ENCODE measurements at places on chromosomes 11 and 22.

DNA sequence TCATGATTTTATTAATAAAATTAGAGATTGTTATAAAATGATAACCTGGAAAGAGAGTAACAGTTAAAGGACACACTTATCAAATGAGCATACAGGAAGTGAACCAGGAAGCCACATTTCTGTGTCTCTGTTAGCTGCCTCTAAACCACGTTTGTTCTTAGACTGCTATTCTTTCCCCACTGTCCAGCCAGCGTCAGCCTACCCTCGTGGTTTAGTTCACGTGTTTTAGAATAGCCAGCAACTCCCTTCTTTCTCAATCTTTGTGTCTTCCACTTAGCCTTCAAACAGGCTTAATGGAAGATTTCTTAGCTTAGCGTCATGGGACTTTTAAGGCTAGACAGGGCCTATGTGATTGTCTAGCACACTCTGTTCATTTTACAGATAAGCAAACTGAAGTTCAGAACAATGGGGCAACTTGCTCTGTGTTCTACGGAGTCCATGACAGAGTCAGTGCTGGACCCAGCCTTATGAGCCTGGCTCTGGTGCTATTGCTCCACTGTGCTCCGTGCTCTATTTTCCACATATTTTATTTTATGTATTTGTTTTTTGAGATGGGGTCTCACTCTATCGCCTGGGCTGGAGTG lies 27.2 kb downstream of the GRAMD1B start:
- DNase-seq = no peak

DNA sequence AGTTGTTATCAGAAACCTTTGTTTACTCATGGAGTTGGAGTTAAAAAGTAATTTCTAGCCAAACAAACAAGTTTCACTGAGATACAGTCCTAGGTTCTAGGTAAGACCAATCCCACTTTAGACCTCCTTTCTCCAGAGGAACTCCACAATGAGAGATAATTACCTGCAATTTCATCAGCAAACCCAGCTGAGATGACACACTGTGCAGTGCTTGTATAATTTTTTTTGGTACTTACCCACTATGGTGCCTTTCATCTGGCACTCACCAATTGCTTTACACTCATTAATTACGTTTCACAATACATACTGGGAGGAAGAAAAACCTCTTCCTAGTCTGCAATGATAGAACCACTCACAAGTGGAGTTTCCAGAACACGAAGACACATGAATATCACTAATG lies 1.8 kb upstream of the MUC15 start:
- no peak for DNase-seq

DNA sequence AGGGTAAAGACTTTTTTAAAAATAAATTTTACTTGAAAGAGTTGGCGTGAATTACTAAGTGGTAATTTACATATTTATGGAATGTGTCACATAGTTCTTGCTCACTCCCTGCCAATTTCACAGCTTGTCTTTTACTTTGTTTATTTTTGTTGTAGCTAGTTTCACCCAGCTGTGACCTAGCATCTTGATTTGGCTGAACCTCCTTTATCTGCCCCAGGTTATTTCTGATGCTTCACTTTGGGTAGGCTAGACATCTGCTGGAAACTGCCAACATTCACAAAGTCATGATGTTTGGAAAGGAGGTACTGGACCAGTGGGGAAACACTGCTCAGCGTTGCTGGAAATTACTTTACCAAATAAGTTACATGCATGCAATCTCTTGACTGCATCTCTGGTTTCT lies 1676.0 kb upstream of the RAG2 start:
- no peak for DNase-seq

DNA sequence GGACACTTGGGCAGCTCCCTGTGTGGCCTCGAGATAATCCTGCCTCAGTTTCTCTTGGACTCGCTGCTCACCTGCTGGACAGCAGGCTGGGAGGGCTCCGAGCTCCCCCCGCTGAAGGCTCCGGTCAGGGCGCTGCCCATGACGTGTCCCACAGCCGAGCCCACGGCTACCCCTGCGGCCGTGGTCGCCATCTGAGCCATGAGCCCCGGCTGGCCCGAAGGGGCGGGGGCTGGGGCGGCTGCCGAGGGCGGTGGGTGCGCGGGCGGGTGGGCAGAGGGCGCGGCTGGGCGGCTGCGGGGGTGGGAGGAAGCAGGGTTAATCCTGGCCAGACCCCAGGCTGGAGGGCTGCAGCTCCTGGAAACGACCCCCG lies 484 bp downstream of the CHCHD10 start:
- DNase-seq = no peak

- DNase-seq = no peak
Observed at GRCh38 chr11:67295846-67296245, 6.7 kb downstream of the ANKRD13D start.

- DNase-seq = no peak
Observed at GRCh38 chr11:111435046-111435698, 56.1 kb upstream of the POU2AF1 start.

DNA sequence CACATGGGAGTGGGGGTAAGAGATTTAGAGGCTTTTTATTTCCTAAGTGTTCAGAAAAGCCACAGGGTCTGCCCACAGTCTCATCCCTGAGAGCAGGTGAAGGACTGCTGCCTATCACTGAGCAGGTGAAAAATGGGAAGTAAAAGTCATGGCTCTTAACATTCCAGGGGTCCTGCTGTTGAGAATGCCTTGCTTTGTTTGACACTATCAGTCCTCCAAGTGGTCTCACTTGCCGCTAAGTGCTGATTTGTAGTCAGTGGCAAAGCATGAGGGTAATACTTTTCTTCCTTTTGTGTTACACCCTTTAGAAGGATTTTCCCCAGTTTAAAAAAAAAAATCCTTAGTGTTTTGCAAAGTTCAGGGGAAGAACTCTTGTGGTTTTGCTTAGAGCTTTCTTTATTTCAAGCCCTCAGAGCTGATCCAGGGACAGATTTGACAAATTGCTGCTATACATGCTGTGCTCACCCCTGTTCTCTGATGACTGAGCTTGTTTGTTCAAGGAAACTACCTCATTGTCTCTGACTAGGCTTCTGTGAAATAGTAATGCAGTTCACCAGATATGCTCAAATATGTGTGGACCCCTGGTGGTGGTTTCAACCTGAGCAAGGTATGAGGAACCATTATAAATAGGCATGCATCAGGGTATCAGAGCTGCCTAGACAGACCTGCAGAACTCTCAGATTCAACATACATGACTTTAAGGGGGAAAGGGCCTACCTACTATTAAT lies 141.0 kb downstream of the ARHGAP42 start:
- no peak for DNase-seq

GRCh38 chr11:1017269-1018005 lies 19.1 kb downstream of the MUC6 start:
- no peak for DNase-seq

- no peak for DNase-seq
Observed at GRCh38 chr11:61378713-61379313, 13.6 kb upstream of the TMEM216 start.

DNA sequence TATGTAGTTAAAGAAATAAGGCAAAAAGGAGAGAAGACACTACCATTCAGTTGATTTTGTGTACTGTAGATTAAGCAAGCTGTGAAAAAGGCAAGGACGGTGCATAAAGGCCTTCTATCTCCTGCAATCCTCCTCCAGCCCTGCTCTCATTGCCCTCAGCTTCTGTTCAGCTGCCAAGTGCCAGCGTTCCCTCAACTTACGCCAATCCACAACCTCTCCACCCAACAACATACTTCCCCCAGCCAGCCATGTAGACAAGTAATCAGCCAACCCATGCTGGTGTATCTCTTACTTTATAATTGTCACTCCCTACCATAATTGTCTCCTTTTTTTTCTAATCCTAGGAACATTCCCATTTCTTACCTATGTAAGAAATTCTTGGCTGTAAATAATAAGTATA lies 30.1 kb upstream of the ANO5 start:
- DNase-seq = no peak

DNA sequence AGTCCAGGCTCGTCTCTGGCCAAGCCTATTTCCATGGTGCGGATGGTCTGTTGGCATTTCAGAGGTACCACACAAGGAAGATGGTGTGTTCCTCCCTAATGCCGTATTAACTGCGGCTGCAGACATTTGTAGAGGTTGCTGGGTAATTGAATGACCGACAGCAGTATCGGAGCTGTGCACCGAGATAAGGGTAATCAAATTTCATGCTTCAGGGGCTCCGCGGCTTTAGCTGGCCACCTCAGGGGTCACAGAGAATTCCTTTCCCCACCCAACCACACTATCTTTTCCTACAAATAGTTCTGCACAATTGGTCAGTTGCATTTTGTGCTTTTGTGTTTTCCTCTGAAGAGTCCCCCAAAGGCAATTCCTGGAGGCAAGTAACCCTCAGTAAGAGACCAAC lies 297.4 kb downstream of the OPCML start:
- no peak for DNase-seq

DNA sequence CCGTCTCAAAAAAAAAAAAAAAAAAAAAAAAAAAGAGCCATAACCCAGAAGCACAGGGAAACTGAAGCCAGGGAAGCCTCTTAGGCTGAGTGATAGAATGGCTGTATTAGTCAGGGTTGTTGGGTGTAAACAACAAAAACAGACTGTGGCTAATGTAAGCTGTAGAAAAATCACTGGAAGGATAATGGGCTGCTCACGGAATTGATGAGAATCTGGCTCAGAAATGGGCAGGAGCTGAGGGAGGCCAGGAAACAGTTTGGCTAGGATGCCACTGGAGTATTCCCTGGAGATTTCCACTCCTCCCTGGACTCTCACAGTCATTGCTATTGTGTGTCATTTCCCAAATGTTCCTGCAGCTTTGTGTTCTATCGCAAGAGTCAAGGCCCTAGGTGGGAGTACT lies 22.4 kb downstream of the SLC22A6 start:
- DNase-seq = no peak

GRCh38 chr11:103897160-103897936 lies 139.1 kb upstream of the DDI1 start:
- peak; percentile 30 for DNase-seq

- no peak for DNase-seq
Observed at GRCh38 chr22:39446239-39446721, 10.5 kb upstream of the MGAT3 start.

DNA sequence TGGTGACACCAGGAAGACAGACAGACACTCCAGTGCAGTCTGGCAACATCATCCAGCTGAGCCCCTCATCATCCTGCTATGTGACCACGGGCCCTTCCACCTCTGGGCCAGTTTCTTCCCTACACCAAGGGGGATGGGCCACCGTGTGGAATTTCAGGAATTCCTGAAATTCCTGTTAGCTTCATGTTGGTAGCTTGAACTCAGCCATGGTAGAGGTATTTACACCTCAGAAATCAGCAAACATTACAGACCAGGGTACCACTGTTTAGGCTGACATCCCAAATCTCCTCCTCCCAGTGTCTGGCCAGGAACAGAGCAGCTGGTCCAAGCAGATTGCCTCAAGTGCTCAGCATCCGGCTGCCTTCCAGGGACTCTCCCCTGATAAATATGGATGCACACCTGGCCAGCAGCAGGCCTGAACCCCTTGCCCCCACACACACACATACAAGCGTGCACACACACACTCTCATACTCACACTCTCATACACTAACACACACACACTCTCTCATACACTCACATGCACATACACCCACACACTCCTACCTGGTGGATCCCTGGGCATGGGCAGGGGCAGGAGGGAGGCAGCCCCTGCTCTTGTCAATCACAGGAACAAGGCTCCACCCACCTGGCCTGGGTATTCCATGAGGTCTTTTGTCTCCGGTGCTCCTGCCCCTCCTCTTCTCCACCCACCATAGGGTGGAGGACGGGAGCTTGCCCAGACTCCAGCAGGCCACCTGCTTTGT lies 85.2 kb downstream of the BUD13 start:
- DNase-seq = no peak

DNA sequence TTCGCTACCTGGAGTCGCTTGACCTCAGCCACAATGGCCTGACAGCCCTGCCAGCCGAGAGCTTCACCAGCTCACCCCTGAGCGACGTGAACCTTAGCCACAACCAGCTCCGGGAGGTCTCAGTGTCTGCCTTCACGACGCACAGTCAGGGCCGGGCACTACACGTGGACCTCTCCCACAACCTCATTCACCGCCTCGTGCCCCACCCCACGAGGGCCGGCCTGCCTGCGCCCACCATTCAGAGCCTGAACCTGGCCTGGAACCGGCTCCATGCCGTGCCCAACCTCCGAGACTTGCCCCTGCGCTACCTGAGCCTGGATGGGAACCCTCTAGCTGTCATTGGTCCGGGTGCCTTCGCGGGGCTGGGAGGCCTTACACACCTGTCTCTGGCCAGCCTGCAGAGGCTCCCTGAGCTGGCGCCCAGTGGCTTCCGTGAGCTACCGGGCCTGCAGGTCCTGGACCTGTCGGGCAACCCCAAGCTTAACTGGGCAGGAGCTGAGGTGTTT lies 12.8 kb downstream of the TSKU start:
- DNase-seq = no peak

DNA sequence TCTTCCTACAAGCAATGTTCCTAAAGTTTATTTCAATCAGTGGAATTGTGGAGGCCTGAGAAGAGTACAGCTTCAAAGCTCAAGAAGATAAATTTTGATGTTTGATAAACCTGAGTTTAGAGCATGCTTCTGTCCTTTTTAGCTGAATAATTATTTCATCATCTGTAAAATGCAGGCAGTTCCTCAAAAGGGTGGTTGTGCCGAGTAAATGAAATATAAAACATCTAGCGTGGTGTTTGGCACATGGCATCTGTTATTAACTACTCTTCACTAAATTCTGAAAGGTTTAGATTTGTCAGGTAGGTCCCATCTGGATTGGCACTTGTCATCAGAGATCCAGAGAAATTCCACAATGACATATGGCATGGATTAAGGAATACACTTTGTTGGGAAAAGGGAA lies 155.1 kb downstream of the DDX10 start:
- no peak for DNase-seq

GRCh38 chr11:17606233-17607082 lies 59.4 kb downstream of the OTOG start:
- no peak for DNase-seq

GRCh38 chr22:21070690-21071615 lies 25.2 kb downstream of the LRRC74B start:
- DNase-seq = no peak

DNA sequence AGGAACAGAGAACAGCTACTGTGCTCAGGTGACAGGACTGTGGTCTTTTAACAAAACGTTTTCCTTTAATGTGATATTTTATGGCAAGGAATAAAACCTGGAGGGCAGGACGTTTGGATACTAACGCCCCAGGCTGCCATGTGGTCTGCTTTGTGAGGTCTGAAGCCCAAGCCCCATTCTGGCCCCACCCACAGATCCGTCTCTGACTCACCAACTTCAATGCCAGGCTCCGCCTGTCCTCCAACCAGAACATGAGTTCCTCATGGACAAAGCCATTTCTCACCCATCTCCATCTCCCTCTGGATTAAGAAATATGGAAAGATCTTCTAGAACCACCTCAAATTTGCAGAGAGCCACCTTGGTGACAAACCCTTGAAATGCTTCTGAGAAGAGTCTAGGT lies 148.8 kb downstream of the CRYBB2 start:
- no peak for DNase-seq

Data from Kasumi-1 (cell line).